ENCODE measurements at places on chromosomes 3 and 15.
A peak's percentile ranks its signal among the peaks of the same experiment; 100 is the strongest.

GRCh38 chr3:115706311-115706829 lies 83.1 kb downstream of the GAP43 start:
- no peak for DNase-seq

DNA sequence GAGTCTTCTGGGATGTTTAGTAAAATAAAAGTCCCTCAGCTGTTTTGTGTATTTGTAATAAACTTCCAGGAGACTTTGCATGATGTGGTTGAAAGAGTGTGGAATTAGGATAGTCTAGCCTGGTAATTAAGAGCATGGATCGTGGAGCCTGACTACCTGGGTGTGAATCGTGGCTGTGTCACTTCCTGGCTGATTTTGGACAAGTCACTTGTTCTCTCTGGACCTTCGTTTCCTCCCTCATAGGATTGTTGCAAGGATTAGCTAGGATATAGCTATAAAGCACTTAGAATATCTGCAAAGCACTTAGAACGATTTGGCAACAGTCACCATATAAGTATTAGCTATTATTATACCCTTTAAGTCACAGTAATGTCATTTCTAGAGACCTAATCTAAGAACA lies 40.2 kb downstream of the SLMAP start:
- no peak for DNase-seq

DNA sequence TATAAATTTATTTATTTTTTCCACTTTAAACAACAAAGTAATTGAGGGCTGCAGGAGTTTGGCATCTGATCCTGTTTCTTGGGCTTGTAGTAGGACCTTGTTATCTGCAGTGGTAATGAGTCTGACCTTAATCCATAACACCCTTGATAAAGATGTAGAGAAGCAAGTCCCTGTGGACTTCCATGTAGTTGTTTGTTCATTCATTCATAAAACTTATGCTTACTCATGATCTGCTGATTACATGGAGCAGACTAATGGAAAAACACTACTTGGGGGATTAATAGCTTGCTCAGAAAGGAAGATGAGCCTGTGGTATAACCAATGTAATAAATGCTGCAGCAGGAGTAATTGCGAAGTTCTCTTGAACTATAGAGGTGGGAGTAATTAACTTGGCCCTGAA lies 271.5 kb upstream of the TBL1XR1 start:
- DNase-seq: no peak

GRCh38 chr3:141608438-141608837 lies 121.6 kb downstream of the RASA2 start:
- DNase-seq: no peak

GRCh38 chr3:184738506-184738890 lies 26.6 kb upstream of the MAGEF1 start:
- no peak for DNase-seq

DNA sequence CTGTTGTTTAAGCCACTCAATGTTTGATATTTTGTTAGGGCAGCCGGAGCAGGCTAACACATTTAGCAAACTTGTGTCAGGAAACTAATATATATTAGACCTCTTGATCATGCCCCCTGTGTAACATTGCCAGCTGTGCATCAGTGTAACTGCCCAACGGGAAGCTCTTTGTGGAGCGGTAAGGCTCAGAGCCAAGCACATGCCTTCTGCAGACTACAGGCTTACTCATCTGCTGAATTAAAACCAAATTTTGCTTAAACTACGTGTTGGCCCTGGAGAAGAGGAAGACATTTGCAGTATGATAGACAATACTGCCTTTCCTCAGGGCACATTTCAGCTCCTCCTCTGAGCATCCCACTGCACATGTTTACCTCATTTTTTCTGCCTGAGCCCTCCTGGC lies 50.5 kb upstream of the KCNMB2 start:
- DNase-seq: no peak

DNA sequence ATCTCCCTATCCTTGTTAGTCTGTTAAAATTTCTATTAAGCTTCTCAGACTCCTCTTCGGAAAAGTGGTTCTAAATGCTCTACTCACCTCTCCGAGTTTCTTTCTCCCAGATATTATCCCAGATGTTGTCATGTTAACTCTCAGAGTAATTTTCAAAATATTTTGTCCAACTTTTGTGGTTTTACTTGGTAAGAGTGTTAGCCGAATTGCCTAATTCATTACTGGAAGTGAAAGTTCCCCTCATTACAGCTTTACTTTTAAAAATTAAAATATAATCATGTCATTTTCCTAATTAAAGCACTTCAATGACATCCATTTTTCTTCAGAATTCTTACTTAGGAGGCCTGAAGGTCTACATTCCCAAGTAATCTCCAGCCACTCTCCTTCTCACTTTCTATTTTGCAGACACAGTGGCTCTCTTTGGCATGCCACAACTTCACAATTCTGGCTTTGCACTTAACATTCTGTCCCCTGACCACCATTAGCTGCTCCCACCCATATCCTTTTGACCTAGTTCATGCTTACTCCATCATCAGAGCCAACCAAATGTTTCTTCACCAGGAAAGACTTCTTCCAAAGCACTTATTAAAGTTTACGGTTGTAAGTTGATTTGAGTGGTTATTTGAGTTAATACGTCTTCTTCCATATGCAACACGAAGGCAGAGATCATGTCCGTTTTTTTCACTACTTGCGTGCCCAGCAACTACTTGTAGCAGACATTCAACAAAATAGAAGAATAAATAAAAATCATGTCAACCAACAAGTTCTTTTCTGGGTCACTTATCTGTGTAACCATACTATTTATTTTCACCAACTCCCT lies 10.2 kb upstream of the TIPARP start:
- DNase-seq: no peak

DNA sequence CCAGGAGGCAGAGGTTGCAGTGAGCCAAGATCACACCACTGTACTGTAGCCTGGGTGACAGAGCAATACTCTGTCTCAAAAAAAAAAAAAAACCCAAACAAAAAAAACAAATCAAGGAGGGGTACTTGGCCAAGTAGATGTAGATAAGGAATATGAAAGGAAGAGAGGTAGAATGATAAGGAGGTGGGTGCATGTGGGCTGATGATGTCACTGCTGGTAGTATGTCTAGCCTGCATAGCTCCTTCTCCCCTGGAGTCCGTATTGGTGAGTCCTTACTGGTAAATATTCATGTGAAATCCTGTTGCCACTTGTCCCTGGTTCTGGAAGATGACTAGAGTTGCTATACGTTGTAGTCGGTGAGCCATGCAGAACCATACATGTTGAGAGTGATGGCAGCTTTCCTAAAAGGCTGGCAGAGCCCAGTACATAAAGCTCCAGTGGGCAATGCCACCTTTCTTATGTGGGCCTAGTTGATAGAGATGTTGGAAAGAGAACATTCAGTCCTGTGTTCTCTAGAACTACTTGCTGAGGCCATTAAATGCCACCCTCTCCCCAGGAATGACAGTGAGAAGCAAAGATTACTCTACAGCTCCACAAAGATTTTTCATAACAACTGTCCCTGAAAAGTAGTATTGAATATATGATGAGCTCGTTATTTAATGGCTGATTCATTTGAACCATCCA lies 11.0 kb downstream of the KAT2B start:
- DNase-seq: no peak

- peak; percentile 49 for DNase-seq
Measured at GRCh38 chr3:197003461-197004385, 25.9 kb downstream of the MELTF start.

Measured in liver (tissue), 10 donors.